LHCN-M2 (cell line): ENCODE measurements at places on chromosomes 2 and 18. TPM values are rescaled to one million over a fixed set of nuclear protein-coding genes. Genes with fewer than 3 reads are reported as not detected.

DNA sequence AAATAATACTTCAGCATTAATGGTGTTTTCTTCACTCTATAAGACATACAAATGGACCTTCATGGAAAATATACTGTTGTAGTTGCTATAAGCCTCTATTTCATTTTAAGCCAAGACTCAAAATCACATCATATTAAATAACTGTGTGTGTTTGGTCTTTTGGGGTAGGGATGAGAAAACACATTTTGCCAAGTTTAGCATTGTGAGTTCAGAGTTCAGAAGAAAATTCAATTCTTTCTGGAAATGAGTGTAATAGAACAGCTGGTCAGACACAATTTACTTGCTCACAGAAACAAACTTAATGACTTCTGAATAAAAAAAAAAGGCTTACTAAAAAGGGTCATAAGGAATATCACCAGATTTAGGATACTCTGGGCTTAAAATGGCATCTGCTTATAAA lies 149.5 kb downstream of the LRRTM4 start:
- no peak for DNase-seq

- DNase-seq: peak; percentile 45
Observed at GRCh38 chr2:240568678-240569522, 616 bp downstream of the RNPEPL1 start.

DNA sequence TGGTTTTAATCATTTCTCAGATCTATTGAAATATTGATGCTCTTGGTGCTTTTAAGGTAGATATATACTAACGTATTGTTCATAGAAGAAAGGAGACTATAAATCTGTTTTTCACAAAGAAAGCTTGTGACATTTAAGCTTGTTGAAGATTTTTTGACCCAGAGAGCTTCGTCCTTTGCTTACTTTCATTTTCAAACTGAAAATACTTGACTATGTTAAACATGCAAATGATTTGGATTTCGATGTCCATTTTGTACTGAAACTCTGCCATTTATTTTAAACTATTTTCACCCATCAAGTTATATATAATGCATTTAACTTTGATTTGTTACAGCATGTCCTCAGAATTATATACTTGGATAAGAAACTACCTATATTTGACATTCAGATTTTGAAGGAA lies 85.2 kb downstream of the SLC4A10 start:
- DNase-seq: no peak

DNA sequence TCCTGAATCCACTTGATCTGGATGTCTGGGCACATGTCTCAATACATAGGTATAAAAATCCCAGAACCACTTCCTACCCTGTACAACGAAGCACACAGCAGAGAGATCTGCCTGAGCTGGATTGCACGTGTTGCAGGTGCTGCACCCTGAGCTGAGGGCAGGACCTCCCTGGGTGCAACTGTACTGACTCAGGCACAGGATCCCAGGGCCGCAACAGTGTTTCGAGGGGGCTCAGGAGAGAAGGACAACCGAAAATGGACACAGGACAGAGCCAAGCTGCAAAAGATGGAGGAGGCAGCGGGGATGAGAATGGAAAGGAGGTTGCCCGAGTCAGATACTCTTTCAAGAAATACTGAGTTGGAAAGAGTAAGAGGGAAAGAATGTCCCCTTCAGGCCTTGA lies 354.1 kb downstream of the EIPR1 start:
- DNase-seq: no peak

GRCh38 chr2:98926601-98927000 lies 9.4 kb downstream of the CRACDL start:
- no peak for DNase-seq

DNA sequence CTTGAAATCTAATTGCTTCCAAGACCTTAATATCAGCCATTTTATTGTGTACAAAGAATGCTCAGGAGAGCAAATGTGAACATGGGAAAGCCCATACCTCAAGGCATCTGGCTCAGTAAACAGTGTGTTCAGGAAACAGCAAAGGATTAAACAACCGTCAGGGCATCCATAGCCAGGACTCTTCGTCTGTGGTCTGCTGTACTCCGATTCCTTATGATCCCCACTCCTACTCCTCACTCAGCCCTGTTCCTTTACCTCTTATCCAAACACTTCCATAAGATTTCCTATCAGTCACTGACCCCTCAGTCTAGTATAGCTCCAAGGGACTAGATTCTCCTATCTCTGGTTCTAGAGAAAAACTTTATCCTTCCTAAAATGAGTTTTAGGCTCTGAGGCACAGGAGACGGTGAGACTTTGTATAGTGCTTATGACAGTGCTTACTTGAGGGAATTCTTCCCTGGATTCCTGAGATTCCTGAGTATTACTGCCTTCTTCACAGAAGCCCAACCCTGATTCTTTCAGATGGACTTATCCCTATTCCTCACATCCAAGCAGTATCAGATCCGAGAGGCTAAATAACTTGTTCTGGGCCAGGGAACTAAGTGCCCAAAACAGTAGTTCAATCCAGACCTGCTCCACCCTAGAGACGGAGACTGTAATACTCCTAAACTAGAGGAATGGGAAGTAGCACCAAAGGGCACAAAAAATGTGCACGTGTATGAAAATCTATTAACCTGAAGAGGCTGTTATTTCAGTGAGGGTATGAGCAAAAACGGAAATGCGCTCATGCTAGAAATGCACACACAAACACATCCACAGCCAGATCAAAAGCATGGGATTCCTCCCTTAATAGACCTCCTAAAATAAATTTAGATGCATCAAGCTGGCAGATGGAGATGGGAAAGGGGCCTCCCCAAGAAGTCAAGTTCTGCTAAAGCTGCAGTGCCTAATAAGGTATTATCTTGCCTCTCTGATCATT lies 42.1 kb upstream of the SIGLEC15 start:
- DNase-seq: no peak

GRCh38 chr18:8835521-8835953 lies 130.2 kb downstream of the MTCL1 start:
- peak; percentile 97 for DNase-seq

COLEC11 gene
- not detected in 2 replicates for total RNA-seq

REEP1 gene
- 0.38 and 0.52 TPM in 2 replicates for total RNA-seq

MRPL53 gene
- total RNA-seq: 23.7 and 26.7 TPM in 2 replicates

DLX2 gene
- total RNA-seq: 0.32 and 0.75 TPM in 2 replicates
